ENCODE measurements at places on chromosomes 16 and 17.

GRCh38 chr17:77036841-77037381, 103.9 kb upstream of the SEC14L1 start:
- DNase-seq = no peak

DNA sequence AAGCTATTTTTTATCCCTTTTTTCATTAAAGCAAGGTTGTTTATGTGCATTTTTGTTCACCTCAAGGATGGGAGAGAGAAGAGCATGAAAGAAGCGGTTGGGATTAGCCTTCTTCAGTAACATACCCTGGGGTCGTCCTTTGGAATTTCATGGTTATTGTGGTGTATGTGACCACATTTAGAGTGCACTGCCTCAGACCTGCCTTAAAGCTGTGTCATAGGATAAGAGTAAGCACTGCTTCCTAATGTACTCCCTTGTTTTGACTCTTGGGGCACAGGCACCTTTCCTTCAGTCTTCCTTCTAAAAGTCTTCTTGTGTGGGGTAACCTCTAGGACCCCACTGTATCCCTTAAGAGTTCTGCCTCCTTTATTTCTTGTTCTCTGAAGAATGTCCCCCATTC, 28.9 kb downstream of the TNRC6A start:
- no peak for DNase-seq

DNA sequence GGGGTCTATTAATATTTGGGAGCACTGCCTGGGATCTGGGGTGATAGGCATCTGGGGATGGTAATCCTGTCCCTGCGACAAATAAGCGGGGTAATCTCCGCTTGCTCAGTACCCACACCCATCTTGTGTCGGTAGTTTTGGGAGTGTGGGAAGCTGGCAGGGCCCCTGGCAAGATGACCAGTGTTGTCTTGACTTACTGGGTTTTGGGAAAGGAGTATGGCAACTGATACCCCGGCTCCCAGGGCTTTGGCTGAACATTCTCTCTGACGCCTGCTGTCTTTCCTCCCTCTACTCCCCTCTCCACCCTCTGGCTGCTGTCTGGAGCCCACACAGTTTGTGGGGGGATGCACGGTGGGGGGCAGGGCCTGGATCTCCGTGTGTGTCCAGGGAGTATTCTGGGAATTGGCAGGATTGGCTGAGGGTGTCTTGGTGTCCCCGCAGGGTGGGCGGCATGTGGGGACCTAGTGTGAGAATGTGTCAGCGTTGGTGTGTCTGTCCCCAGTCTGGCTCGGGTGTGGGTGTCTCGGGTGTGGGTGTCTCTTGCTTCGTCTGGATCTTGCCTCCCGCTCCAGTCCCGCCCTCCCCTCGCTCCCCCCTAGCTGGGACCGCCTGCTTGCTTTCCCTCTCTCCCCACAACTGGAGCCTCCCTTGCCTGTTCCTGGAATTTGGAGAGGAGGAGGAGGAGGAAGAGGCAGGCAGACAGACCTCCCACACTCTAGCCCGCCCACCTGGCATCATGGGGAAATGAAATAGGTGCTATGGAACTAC, 12.0 kb downstream of the RARA start:
- no peak for DNase-seq

GRCh38 chr16:62256406-62256805, 220.2 kb upstream of the CDH8 start:
- DNase-seq = no peak

- DNase-seq = no peak
Observed at GRCh38 chr16:84459941-84460405, 44.5 kb downstream of the MEAK7 start.

- DNase-seq = no peak
Observed at GRCh38 chr16:66083171-66083570, 283.3 kb upstream of the CDH5 start.

- DNase-seq = no peak
Observed at GRCh38 chr17:76675648-76676047, 32.1 kb upstream of the ST6GALNAC1 start.

GRCh38 chr16:89484041-89484501, 6.3 kb downstream of the ANKRD11 start:
- no peak for DNase-seq

DNA sequence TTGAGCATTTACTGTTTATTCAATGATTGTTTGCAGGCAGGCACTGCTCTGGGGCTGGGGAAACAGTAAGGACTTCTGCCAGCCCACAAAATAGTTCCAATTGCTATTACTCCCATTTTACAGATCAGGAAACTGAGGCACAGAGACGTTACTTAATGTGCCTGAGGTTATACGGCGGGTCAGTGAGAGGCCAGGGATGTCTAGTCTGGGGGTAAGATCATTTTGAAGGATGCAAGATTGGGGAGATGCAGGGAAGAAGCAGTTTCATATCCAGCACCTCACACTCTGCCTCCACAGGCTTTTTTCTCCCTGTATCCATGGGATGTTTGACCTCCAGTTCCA, 46.5 kb downstream of the ABAT start:
- DNase-seq = no peak

- no peak for DNase-seq
Observed at GRCh38 chr17:55254375-55254774, 10.4 kb upstream of the HLF start.

GRCh38 chr17:44186307-44187130, at the start of gene TMUB2:
TMUB2 (plus strand) TSS chr17:44186972; CDS start chr17:44187709, 737 bp downstream.
- DNase-seq = peak; percentile 100

GRCh38 chr17:13581925-13582324, 19.8 kb downstream of the HS3ST3A1 start:
- DNase-seq = no peak

GRCh38 chr17:68840073-68840472, 115.1 kb downstream of the ABCA8 start:
- DNase-seq = no peak

DNA sequence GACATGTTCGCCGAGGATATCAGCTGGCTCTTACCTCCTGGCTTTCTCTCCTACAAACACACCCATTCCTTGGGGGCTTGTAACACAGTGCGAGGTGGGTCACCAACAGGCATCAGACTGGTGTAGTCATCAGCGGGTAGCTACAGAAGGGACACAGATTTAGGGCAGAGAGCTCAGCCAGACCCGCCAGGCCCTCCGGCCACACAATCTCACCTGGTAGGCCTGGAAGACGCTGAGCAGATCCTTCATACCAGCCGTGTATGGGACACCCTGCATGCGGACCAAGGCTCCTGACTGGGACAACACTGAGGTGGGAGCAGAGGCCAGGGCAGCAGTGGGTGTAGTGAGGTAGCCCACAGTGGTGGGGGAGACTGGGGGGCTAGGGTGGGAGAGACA, 5.8 kb downstream of the ESRP2 start:
- DNase-seq = no peak

GRCh38 chr16:47866423-47866822, 289.4 kb downstream of the ABCC12 start:
- no peak for DNase-seq

DNA sequence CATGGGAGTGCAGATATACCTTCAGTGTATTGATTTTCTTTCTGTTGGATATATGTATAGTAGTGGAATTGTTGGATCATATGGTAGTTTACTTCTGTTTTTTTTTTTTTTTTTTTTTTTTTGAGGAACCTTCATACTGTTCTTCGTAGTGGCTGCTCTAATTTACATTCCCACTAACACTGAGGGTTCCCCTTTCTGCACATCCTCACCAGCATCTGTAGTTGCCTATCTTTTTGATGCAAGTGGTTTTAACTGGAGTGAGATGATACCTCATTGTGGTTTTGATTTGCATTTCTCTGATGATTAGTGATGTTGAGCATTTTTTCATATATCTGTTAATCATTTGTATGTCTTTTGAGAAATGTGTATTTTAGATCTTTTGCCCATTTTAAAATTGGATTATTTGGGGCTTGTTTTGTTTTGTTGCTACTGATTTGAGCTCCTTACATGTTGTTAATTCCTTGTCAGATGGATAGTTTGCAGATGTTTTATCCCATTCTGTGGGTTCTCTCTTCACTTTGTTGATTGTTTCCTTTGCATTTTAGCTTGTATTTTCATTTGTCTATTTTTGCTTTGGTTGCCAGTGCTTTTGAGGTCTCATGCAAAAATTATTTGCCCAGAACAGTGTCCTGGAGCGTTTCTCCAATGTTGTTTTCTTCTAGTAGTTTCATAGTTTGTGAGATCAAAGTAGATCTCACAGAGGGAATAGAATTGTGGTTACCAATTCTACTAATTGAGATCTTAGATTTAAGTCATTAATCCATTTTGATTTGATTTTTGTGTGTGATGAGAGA, 25.0 kb upstream of the BCAS3 start:
- DNase-seq = no peak

- no peak for DNase-seq
Observed at GRCh38 chr17:6651919-6652452, 424 bp downstream of the C17orf100 start.

- no peak for DNase-seq
Observed at GRCh38 chr17:71978435-71978834, 142.4 kb upstream of the SOX9 start.

- DNase-seq = no peak
Observed at GRCh38 chr17:1156864-1157263, 22.9 kb downstream of the ABR start.

DNA sequence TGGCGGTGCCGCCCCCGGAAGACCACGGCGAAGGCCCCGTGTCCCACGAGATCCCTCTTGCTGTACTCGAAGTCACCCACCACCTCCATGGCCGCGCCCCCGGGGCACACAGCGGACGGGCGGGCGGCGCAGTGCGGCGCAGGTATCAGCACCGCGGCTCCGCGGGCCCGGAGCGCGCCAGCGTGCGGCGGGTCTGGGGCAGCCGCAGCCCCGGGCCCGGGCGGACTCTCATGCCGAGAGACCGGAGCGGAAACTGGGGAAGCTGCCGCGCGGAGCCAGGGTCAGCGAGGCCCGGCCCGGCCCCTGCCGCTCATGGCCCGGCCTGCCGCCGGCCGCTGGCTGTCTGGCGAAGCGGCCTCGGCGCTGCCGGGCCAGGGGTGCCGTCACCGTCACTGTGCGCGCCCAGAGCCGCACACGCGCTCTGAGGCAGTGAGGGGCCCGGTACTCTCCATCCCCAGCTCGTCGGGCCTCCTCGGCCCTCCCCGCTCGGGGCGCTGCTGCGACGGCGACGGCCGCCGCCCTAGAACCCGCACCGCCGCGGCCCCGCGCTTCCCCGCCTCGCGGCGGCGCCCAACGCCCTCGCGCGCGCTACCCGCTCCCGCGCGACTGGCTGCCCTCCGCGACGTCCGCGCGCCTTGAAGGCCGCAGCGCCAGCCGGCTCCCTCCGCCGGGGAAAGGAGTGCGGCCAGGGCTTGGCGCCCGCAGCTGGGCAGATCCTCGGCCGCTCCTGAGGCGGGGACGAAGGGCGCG, at the start of gene ULK2:
Gene ULK2 (minus strand): TSS at position 608 of the 750 bp plus-strand sequence. CDS start 519 bp downstream, at position 89.
- DNase-seq = no peak

DNA sequence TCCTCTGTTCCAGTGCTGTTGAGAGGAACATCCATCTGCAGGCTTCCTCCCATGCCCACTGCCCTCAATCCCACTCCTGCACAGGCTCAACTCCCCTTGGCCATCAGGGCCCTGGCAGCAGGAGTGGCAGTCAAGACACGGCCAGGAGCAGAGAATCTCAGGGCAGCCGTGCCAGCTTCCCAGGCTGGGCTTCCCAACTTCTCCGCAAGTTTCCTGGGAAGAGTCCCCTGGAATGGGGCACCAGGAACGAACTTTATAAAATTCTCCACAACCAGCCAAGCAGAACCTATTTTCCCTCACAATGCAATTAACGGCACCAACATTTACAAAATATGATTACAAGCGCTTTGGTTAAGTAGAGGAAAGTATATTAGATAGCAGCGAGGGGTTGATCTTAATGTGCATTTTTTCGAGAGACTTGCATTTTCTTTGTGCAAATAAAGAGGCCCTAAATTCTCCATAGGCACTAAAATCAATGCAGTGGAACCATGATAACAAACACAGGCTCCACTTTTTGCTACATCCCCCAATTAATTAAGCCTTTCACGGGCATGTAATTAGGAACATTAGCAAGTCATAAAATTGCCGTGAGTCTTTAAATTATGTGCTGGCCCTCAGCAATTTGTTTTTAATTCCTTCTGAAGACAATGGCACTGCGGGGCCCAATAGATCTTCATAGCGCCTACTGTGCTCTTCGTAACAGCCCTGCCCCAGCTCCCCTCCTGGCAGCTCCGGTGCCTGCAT, 99.9 kb upstream of the LHX1 start:
- no peak for DNase-seq

DNA sequence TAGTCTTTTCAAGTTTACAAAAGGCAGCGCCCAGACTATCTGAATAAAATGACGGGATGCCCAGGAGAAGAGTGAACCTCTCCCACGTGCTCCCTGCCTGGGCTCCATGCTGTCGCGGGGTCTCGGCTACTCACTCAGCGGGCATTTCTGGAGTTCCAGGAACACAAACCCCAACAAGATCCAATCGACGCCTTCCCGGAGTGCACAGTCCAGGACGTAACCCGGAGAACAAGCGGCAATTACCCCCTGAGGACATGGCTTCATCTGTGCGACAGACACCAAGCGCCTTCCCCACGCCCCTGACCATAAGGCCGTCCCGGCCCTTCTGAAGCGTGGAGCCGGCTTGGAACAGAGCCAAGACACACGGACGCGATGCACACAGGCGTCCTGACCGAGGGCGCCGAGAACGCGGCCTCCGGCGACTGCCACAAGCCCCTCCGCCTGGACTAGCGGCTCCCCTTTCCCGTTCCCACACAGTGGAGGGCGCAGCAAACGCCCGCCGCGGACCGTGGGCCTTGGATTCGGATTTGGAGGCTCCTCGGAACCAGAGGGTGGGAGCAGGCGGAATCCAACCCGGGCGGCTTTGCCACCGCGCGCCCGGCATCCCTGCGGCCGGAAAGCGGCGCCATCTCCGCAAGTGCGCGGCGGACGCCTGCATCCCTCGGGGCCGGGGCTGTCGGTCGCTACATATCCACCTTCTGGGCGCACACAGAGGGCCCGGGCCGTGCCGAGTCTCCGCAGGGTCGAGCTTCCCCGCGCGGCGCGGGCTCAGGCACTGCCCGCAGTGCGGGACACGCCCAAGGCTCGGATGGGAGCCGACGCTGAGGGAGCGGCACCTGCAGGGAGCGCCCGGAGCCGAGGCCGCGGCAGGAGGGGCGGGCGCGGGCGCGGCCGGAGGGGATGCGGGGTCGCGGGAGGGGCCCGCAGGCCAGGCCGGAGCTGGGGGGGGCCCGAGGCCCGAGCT, 725 bp downstream of the ABCA3 start:
- DNase-seq = peak; percentile 14

GRCh38 chr17:8598913-8599312, 31.6 kb downstream of the MYH10 start:
- no peak for DNase-seq

- no peak for DNase-seq
Observed at GRCh38 chr16:68866933-68867332, 23.6 kb downstream of the TANGO6 start.

- DNase-seq = no peak
Observed at GRCh38 chr16:15856182-15856581, 646 bp downstream of the MYH11 start.

DNA sequence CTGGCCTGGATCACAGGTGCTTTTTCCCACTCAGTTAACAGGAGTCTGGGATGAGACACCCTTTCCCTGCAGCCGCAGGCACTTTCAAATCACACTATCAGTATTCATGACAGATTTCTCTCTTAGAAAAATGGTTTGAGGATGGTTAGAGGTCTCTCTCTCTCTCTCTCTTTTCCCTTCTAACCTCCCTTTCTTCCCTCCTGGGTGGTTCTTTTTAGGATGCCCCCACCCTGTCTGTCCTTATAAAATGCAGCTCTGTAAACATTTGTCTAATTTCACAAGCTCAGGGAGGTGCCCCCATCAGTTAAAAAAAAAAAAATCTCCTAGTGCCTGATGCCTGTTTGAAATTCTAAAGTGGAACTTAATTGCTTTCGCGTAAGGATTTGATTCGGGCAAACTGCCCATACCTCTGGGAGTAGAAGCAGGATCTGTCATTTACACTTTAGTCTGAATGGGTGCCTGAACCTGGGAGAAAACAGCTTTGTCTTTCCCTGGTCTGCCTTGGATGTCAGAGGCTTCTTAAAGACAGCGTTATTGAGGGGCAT, 158.8 kb downstream of the CCDC182 start:
- no peak for DNase-seq
